ENCODE measurements at places on chromosomes 6 and 20.

GRCh38 chr6:136783021-136783420 is 9.3 kb downstream of the MAP3K5 start:
- no peak for DNase-seq

DNA sequence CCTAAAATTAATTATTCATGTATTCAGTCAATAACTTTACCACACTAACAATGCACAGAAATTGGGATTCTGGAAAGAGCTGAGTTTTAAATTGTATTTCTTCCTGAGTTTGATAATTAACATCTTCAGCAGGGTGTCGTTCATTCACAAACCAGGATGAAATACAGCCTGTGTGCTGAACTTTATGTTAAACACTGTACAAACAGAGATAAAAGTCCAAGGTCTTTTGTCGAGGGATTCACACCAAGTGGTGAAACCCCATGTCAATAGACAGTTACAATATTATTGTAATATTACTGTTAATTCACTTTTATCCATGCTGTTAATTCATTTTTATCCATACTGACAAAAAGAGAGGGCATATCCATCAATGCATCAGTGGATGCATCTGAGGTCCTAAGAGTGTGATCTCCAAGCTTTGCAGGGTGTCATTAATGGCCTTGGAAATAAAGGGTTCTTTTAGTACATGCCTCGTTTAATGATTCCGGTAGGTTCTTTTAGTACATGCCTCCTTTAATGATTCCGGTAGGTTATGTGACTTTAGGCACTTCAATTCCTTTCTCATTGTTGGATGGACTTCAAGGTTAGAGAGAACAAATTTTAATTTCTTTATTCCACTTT is 234.3 kb downstream of the PLCB1 start:
- no peak for DNase-seq

DNA sequence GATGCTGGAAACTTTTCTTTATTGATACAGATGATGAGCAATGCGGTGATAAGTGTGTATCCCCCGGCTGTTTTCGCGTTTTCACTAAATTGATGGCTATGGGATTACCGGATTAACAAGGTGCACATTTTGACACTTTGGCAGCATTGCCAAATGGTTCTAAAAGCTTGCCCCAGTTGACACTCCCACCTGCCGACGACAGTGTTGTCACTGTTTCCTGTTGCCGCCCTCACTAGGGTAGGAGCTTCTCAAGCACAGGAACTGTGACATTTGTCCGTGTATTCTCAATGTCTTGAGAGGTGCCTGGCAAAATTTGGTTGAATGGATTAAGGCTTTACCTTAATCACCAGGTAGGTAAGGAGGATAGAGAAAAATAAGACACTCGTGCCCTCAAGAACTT is 9.8 kb upstream of the MAPK13 start:
- no peak for DNase-seq

DNA sequence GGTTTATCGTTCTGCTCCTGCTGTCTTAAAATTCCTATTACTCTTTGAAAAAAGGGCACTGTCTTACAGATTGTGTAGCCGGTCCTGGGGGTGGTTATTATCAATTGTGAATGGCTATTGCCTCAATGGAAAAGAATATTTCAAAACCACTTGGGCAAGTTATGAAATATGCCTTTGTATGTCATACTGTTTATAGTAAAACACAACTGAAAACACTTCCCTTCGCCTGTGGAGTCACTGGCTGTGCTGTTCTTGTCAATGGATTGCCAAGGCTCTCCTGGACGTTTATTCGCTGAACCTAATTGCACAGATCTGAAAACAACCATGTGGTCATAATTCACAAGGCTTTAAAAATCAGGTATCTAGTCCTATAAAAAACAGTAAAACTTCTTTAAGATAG is 47.8 kb upstream of the TAGAP start:
- DNase-seq = no peak

GRCh38 chr20:41574802-41575389 is 43.3 kb downstream of the CHD6 start:
- no peak for DNase-seq

GRCh38 chr6:14765106-14765505 is 480.8 kb upstream of the JARID2 start:
- DNase-seq = no peak

DNA sequence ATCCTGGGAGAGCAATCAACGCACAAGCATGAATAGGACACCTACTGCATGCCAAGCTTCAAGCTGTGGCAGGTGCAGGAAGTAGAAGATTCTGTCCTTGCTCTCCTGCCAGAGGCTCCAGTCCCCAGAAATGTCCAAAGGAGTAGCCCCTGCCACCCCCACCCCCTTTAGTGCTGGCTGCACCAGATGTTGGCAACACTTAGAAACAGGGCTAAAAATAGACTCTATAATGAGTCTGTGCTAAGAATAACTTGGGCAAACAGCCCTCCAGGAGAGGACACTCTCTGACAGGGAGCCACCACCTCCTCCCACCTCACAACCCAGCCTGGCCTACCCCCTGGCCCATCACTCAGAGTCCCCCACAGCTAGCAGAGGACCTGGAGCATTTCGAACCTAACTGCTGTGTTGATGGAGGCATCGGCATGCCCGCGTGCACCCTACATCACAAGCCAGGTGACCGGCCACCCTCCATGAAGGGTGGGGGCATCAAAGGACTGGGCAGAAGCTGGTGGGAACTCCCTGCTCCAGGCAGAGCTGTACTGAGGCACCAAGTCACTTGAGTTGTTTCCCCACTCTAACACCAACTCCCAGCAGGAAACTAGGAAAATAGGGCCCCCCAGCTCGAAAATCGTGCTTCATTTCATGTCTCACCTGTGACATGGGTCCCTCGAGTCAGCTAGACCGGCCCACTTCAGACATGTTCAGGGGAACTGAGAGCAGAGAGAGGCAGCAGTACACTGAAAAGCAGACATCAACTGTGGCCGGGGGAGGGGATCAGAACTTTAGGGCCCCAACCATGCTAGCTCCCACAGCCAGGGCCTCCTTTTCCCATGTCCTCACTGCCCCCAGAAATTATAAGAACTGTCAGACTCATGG is 18.7 kb downstream of the TFEB start:
- DNase-seq = no peak

- DNase-seq = no peak
Measured at GRCh38 chr6:152896923-152897322, 85.9 kb downstream of the FBXO5 start.

DNA sequence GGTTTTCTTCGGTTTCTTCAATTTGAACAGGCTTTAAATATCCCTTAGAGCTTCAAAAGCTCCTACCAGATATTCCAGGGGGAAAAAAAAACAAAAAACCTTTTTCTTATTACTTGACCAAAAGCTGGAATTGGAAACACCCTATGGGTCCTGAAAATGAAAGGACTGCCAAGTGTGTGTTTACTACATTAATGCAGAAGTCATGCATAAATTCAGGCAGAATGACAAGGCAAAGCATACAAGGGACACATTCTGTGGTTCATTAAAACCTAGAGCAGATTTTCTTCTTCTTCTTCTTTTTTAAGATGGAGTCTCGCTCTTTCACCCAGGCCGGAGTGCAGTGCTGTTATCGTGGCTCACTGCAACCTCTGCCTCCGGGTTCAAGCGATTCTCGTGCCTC is 119.1 kb downstream of the GMDS start:
- no peak for DNase-seq

DNA sequence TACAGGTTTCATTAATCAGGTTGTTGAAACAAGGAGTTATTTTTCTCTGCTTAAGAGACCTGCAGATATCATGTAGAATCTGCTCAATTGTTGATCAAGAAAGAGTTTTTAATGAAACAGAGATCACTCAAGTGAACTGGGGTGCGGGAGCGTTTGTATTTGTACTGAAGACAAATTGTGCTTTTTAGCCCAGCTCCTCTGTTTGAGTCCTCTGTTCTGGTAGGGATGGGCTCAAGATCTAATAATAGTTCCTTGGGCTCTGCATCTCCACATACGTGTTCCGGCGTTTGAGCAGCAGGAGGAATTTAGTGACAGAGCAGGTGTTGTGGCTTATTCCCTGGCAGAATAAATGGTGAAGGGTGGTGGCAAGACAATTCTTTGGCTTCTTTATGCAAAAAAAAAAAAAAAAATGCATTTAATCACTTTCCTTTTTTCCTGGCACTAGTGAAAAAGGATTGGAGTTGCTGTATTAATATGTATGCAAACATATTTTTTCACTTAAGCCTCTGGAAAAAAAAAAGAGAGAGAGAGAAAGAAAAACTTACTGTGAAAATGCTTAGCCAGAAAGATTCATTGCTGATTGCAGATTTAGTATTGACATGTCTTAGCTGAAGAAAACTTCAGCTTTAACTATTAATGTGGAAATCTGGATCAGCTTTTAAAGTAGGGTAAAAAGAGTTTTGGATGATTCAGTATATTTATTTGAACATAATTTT is 4.0 kb downstream of the CITED2 start:
- DNase-seq = no peak

GRCh38 chr6:16705081-16705993 is 55.9 kb downstream of the ATXN1 start:
- no peak for DNase-seq

DNA sequence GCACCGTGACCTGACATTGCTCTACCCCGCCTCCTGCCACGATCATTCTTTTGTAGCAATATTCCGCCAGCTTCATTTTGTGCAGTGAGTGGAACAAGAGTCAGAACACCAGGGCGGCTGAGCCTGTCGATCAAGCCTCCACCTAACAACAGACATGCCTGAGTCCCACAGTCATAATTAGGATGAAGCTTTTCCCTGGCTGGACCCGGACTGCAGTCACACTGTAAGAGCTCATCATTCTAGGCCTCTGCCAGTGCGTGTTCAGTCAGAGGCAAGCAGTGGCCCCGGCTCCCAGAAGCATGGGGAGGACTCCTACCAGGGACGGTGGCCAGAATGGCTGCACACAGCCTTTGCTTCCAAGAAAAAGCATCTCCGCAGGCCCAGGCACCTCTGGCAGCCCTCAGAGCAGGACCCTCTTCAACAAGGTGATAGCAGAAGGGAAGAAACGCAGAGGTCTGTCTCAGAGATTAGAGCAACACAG is 23.2 kb upstream of the UNC93A start:
- no peak for DNase-seq

DNA sequence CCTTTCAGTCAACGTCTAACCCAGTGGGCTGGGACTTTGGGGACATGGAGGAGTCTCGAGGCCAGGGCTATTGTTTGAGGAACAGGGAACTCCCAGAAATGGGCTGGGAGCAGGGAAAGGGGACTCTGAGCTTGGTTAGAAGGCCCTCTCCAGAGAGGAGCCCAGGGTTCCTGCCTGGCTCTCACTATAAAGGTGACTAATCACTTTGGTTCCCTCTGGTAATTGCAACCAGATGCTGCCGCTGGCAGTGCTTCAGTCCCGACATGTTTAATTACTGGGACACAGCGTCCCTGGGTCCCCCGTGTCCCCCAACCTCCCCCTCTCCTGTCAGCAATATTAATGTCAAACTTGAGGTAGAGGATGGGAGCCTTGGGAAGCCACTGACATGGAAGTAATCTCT is 5.0 kb upstream of the GDF5 start:
- no peak for DNase-seq

- no peak for DNase-seq
Measured at GRCh38 chr6:169075915-169076654, 177.6 kb downstream of the THBS2 start.

GRCh38 chr6:158321960-158322359 is 9.7 kb downstream of the TULP4 start:
- no peak for DNase-seq

DNA sequence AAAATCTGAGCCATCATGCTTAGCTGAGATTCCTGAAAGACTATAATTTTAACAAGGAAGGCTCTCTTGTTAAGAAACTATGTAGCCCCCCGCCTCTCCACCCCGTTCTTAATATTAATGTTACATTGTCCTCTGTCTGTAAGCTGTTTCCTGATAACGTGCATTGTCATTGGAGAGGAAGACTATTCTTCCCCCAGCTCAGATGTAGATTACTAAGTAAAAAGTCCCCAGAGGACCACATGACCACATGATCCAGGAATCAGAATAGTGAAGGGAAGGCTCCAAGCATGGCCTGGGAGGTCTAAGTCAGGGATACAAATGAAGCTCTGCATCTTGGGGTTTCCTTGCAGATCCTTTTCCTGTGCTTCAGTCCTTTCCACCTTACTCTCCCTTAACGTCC is 106.4 kb downstream of the JARID2 start:
- DNase-seq = no peak

- no peak for DNase-seq
Measured at GRCh38 chr6:168226902-168227318, 92.7 kb downstream of the DACT2 start.

DNA sequence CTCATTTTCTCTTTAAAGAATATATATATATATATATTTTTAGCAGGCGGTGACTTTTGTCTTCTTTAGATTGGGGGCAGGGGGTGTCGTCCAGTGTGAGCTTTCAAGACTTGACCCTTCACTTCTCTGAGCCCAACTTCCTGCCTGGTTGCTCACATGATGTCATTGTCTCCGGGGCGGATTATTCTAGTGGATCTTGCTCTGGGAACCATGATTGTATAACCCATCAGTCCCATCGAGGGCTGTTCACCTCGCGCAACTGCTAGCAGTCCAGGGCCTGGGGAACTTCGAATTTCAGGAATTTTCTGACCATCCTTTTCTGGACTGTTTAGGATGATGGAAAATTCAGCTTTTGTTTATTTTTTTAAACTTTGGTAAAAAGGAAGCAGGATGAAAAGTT is 1.0 kb downstream of the IGF2R start:
- DNase-seq = no peak

DNA sequence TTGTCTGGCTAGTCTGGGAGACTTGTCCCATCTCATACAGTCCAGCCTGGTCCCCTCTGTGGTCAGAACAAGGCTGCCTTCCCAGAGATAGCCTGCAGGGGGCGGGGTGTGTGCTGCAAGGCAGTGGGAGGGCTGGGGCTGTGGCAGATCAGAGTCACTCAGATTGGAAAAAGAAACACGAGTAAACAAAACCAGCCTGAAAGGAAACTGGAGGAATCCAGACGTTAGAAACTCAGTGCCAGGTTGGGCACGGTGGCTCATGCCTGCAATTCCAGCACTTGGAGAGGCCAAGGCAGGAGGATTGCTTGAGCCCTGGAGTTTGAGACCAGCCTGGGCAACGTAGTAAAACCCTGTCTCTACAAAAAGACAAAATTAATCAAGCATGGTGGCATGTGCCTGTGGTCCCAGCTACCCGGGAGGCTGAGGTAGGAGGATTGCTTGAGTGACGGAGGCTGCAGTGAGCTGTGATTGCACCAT is 20.2 kb downstream of the LEMD2 start:
- no peak for DNase-seq

GRCh38 chr6:75603106-75603420 is 1.4 kb downstream of the SENP6 start:
- DNase-seq = no peak

DNA sequence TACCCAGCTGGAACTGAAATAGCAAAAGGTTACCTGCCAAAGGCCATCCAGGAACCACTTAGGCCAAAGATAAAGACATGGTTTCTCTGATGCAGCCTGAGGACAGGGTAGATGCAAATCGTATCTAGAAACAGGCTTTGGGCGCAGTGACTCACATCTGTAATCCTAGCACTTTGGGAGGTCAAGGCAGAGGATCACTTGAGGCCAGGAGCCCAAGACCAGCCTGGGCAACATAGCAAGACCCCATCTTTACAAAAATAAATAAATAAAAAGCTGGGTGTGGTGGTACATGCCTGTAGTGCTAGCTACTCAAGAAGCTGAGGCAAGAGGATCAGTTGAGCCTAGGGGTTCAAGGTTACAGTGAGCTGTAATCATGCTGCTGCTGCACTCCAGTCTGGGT is 52.9 kb upstream of the RNF144B start:
- DNase-seq = no peak

- no peak for DNase-seq
Measured at GRCh38 chr6:159853754-159854153, 37.0 kb upstream of the MAS1 start.

Data from renal cortex interstitium (tissue), 15 donors.